ENCODE measurements at places on chromosomes 4 and X.

DNA sequence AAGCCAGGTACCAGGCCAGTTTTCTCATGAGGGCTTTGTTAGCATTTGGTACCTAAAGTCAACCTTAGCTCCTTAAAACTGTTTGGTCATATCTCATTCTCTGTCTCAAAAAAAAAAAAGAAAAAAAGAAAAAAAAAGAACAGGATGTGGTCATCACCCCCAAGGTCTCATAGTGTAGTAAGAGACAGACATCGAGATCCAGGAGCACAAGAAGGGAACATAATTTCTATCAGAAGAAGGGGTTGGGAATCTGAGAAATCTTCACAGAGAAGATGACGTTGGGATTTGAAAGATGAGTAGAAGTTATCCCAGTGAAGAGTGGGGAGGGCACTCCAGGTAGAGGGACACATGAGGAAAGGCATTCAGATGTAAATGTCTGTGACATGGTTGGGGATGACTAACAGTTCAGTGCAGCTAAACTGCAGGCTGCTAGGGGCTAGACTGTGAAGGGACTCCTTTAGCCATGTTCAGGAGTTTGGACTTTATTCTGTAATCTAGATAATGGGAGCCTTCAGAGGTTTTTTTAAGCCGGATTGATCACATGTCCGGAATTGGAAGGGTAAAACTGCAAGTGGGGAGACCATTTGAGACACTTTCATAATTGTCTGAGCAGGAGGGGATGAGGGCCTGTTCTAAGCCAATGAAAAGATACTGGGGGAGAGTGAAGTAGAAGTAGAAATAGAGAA lies 26.9 kb upstream of the GJB1 start:
- DNase-seq: no peak

GRCh38 chrX:10534611-10535010 lies 85.8 kb downstream of the MID1 start:
- no peak for DNase-seq

GRCh38 chr4:26145212-26145611 lies 175.6 kb upstream of the RBPJ start:
- DNase-seq: no peak

- no peak for DNase-seq
Observed at GRCh38 chrX:1727531-1728027, 112.7 kb downstream of the ASMT start.

DNA sequence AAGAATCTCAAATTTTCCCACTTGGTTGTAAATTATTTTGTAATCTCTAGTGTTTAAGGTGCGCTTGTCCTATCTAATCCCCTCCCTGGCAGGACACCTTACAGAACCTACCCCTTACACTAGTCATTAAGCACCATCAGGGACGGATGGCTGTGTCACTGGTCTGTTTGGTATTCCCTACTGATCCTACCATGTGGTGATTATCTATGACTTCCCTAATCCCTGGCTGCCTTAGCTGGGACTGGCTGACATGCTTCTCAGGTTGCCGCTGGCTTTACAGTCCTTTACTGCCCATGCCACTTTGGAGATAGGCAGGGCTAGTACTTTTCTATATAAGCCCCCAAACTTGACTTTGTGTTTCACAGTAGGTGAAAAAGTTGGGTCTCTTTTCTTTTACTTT lies 58.6 kb downstream of the ELOVL6 start:
- DNase-seq: no peak

DNA sequence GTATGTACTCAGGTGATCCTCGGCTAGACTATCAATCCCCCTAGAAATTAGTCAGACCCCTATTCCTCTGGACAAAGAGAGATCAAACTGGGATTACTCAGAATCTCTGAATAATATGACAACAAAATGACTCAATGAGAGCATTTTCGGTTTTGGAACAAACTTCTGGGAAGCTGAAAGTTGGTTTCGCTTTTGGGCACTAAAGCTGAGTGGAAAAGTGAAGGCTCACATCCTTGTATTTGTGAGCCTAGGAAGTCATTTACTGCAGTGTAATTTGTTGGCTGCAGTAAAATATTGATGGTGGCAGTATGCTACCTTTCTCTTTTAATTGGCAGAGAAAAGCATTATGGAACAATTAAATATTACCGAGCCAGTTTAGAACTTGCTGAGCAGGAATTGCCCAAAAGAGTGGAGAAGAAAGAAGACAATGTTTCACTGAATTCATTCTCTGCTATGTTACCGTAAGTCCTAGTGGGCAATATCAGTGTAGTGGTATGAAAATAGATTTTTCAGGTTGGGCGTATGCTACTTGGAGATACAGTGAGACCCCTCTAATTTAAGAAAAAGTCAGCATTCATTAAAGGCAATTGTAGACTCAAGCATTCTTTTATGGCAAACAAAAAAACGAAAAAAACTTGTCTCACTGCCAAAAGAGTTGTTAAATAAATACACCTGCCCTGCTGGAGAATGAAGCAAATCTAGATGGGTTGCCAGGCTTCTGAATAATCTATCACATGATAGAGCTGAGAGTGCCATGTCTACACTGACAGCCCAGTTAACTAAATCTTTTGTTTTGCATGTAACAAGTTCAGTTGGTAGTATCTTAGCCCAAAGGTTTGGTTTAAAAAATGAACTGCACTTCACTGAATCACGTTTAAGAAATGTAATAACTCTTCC lies 69.6 kb downstream of the AGTR2 start:
- no peak for DNase-seq

DNA sequence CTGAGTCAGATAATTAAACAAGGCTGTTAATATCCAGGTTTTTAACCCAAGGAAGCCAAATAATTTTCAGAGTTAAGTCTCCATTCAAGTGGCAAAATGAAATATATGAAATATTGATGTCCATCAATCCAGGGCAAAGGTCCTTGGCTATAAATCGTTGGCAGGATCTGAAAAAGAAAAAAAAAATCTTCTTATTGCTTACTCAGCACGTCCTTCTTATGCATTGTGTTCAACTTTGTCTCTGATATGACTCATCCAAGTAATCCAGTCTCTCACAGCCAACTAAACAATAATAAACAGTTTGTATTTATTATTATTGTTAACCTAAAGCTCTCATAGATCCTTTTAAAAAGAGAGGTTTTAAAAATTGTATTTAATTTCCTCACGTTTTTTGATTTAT lies 851.2 kb downstream of the ADGRL3 start:
- no peak for DNase-seq

DNA sequence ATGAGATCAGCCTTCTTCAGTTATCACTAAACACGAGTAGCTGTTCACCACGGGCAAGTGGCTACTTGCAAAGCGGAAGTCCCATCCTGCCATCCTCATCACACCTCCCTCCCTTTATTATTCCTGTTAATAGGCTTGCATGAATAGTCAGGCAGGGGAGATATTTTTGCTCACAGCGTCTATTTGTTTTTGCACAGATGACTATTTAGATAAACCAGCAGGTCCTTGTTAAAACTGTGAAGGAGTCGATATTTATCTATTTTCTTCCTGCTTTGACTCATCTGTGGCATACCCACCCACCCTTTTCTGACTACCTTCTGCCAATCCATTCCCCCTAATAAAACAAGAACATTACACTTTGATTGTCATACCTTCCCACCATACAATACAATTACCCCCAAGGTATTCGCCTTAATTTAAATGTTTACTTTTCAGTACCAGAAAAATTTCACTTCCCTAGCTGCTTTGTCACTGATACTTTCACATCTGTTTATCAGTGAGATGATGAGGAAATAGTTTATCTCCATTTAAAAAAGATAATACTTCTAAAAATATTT lies 96.6 kb upstream of the BANK1 start:
- no peak for DNase-seq

- no peak for DNase-seq
Observed at GRCh38 chr4:167785523-167785922, 306.8 kb upstream of the ANXA10 start.

DNA sequence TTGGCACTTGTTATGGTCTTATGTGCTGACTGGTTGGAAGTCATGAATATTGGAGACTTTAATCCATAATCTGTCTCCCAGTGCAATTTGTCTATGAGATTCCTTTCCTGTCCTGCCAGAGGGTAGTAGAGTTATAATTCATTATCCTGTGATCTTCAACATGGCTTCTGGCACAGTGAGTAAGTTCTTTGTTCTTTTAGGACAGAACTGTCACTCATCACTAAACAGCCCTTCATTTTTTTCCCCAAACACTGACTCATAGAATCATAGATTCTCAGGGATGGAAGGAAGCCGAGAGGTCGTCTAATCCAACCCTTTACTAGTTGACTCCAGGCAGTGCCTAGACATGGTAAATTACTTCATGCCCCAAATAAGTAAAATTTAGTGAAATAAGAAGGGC lies 78.4 kb downstream of the LUZP4 start:
- DNase-seq: no peak

GRCh38 chr4:57504139-57504538 lies 394.0 kb upstream of the IGFBP7 start:
- no peak for DNase-seq

DNA sequence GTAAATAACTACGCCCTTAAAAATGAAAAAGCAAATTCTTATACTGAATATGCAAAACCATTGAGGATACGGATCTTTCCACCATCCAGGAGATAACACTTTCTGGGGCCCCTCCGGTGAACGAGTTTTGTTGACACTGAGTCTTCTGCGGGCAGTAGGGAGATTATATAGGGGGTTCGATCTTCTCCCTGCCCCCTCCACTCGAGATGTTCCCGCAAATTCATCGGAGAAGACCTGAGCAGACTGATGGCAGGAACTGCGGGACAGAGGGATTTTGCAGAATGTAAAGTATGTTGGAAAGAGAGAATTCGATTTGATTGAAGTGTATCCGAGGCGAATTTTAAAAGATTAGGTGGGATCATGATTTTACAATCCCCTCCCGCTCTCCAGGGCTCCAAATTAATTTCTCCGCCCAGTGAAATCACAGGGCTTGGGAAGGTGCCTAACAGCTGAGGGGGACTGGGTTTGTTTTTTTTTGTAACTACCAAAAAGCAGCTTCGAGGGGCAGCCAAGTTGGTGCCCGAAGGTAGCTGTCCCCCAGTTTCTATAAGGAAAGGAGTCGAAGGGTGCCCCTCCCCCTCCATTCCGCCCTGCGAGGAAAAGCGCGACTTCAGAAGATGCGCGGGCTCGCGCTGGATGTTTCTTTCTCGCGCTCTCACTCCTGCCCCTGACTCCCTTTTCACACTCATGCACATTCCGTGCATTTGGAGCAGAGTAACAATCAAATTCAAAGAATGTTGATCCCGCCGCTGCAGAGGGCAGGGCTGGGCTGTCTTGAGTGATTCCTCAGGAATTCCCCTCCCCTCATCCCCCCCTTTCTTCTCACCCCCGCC lies 1.2 kb downstream of the TMEM255A start:
- DNase-seq: no peak

DNA sequence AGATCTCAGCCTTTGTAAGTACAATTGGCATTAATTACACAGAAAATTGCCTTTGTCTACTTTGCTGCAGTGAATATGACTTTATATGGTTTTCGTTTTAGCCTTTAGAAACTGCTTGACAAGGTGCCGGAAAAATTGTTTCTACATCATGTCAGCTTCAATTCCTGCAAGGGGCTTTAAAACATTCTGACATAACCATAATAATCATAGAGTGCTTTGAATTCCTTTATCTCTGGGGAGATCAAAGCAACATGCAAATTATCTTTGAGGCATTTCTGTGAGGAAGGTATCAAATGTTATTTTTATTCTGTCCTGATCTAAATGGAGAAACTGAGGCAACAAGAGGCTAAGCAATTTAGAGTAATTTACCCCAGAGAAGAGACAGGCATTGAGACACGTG lies 57.8 kb downstream of the MMRN1 start:
- no peak for DNase-seq

DNA sequence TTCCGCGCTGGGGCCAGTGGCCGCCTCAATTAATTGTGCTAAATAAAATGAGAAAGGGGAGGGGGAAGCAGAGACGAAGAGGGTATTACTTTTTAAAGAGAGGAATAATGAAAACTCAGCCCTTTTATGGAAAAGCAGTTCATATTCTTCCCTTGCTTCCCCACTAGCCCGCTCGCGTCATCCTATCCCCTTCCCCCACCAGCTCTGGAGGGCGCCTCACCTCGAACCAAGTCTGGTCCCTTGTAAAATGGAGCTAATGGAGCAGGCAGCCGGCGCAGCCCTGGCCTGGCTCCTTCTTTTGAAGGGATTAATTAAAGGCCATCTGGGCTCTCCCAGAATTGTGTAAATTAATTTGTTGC lies 511 bp upstream of the NKX6-1 start:
- no peak for DNase-seq

- DNase-seq: no peak
Observed at GRCh38 chrX:46589977-46590723, 16.6 kb downstream of the CHST7 start.

- DNase-seq: no peak
Observed at GRCh38 chrX:86421771-86422170, 273.5 kb downstream of the DACH2 start.

DNA sequence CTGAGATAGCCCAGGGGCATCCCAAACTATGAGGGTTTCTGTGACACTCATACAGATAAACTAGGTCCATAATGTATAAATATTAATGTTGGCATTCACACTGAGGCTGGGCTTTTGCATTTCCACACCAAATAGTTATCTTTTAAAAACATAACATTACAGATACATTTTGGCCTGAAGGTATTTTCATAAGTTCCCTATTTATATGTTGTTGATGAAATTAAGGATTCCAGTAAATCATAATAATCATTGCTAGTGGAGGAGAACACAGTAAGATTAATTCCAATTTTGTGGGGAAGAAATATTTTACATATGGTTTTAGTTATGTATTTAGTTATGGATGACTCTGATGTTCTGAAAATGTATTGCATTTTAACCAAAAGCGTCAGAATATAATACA lies 479.6 kb downstream of the CCSER1 start:
- DNase-seq: no peak

DNA sequence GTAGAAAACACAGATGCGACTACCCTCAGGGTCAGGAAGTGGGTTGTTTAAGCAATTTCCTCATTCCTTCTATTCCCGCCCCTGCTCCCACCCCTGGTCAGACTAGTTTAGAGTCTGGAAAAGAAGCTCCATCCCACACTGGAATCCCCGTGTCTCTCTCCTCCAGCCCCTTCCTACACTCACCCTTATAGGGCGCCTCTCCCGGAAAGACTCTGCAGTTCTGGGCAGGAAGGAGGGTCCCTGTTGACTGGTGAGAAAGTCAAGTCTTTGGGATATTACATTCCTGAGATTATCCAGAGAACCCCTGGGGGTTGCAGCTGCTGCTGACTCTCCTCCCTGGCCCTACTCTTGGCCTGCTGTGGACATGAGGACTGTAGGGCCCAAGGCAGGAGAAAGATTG lies 11.9 kb downstream of the STARD8 start:
- DNase-seq: no peak

DNA sequence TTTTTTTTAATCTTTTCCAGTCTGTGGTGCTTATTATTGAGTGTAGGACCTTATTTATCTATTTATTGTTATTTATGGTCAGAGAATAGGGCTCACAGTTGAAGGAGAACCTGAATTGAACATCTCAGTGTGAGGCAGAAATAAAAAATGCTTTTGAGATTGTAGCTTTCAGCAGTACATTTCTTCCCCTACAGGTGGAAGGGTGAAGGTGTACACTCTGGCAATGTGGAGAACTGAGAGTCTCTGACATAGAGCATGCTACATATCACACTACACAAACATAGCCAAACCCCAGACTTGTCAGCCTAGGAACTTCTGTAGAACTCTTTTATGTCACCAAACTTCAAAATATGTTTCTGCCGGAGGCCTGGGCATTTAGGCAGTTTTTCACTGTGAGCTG lies 140.2 kb downstream of the STIM2 start:
- DNase-seq: no peak

GRCh38 chr4:140116442-140117104 lies 37.4 kb downstream of the MAML3 start:
- DNase-seq: no peak
